Neural crest cell (in vitro differentiated cells): ENCODE measurements at places on chromosomes 4 and X.

DNA sequence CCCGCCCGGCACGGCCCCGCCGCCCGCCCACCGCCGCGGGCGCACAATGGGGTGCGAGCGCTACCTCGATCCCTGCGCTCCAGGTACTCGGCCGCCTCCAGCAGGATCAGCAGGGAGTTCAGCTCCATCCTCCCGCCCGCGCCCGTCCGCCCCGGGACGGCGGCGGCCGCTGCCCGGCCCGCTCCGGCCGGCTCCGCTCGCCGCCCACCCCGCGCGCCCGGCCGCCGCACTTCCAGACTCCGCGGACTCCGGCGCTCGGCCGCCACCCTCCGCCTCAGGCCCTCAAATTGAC is at the start of gene MXD4:
Gene MXD4, minus strand, starts transcription at position 257 of the 292 bp plus-strand sequence. Its CDS starts 129 bp downstream, at position 128.
- no peak for DNase-seq

DNA sequence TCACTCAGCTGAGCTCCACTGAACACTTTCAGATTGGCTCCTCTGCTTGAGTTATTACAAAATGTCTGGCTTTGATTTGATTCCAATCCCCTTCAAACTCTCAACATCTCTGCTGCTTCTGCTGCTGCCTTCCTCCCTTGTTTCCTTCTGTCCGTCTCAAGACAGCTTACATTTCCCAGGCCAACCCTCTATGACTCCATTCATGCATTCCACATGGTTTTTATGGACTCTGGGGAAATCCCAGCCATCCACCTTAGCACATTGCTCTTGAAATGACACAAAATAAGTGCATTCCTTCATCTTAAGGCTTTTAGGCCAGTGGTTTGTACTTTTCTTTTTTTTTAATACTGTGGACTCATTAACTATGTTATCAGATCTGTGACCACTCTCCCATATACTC is 68.5 kb upstream of the TMEM164 start:
- no peak for DNase-seq

GRCh38 chrX:114500622-114501021 is 83.3 kb upstream of the HTR2C start:
- no peak for DNase-seq

- no peak for DNase-seq
Measured at GRCh38 chrX:48573690-48574269, 504 bp upstream of the RBM3 start.

DNA sequence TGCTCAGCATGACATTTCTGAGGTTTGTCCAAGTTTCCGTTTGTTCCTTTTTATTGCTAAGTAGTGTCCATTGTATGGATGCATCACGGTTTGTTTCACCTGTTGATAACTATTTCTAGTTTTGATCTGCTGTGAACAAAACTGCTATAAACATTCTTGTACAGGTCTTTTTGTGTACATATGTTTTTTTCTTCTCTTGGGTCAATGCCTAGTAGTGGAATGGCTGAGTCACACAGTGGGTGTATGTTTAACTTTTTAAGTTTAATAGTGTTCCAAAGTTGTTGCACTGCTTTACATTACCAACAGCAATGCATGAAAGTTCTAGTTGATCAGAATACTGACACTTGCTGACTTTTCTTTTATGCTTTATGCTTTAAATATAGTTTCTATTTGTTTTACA is 76.7 kb downstream of the MAOB start:
- no peak for DNase-seq

DNA sequence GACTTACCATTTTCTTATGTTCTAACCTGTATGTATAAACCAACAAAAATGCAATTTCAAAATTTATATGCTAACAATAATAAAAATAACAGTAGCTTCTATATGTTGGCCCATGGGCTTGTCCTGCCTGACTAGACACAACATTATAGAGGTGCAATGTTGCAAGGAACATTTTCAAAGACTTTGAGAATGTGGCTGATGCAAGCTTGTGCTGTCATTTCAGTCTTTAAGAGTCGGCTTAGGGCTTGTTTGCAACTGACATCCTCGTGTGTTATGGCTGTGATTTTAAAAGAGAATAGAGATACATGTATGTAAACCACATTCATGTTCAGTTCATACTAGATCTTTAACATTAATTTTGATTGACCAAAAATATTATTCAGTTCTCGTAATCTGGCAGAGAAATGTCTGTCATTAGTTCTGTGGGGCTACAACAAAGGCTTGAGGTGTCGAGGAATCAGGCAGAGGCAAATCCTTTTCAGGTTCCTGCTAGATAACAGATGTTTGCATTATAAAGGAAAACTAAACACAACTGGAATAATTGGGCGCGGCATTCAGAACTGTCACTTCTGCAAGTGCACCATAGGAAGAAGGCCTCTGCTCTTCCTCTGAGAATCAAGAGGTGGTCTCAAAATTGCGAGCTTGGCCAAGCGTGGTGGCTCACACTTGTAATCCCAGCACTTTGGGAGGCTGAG is 13.1 kb downstream of the TMSB4X start:
- no peak for DNase-seq

DNA sequence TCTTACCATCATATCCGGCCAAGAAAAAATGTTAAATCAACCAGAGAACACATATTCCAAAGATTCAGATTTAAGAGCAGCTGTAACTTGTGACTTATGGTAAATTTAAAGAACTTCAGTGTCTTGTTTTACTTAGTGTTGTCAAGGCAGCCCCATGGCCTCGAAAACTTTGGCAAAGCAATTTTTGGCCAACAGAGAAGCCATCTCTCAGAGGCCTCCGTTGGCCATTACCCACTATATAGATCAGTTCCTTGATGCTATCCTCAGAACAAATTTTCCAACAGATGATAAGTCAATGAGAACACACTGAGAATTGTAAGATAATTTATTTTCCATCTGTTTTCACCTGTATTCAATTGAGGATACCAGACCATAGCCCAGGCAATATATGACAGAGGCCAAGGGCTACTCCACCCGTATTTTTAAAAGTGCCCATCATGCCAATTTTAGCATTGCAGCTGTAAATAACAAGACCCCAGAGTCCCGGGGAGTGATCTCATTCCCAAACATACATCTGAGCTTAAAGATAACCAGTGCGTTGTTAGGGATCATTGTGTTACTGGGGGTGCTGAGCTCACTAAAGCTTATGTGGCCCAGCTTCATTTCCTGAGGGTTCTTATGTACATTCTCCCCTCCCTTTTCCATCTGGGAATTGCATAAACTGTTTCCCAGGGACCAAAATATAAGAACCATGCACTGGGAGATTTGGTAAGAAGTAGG is 50.0 kb upstream of the PDHA1 start:
- DNase-seq, result no peak

- no peak for DNase-seq
Measured at GRCh38 chrX:72313707-72314641, 8.3 kb upstream of the CITED1 start.

DNA sequence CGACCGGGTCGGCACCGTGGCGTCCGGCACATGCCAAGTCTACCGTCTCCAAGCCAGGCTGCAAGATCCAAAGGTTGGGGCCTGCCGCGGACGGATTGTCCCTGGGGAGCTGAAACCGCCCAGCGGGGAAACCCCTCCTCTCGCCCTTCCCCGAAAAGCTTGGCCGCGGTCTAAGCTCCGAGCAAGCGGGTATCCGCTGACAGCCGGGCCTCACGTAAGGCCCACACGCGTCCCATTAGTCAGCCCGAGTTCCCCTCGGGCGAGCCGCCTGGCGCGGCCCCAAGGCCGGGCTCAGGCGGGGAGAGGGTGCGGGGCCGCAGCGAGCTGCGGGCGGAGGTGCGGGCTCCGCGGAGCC is 6.8 kb upstream of the BCOR start:
- DNase-seq, result no peak

DNA sequence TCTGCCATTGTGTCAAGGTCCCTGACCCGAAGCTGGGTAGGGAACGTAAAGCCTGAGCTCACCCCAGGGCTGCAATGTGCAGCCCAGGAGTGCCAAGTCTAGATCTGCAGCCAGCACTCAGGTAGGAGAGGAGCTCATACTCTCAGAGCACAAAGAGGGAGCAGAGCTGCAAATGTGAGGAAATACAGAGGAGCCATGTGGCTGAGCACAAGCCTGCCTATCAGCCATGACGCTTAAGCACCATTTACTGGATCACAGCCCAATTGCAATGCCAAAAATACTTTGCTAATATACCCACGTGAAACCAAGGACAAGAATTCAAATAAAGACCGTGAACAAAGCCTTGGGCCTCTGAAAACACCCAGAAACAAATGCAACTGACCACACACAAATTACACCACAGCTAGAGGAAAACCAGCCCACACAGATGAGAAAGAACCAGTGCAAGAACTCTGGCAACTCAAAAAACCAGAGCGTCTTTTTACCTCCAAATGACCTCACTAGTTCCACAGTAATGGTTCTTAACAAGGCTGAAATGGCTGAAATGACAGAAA is 69.0 kb upstream of the HPF1 start:
- no peak for DNase-seq
